ENCODE measurements at places on chromosomes 13 and 19. TPM values are rescaled to one million over a fixed set of nuclear protein-coding genes. Genes with fewer than 3 reads are reported as not detected.

The SPATA13 gene
- polyA plus RNA-seq = 65.6 TPM

The LILRA1 gene
- 0.47 TPM for polyA plus RNA-seq

The LYPD3 gene
- polyA plus RNA-seq = 1.3 TPM

The ZNF536 gene
- polyA plus RNA-seq = not detected

DNA sequence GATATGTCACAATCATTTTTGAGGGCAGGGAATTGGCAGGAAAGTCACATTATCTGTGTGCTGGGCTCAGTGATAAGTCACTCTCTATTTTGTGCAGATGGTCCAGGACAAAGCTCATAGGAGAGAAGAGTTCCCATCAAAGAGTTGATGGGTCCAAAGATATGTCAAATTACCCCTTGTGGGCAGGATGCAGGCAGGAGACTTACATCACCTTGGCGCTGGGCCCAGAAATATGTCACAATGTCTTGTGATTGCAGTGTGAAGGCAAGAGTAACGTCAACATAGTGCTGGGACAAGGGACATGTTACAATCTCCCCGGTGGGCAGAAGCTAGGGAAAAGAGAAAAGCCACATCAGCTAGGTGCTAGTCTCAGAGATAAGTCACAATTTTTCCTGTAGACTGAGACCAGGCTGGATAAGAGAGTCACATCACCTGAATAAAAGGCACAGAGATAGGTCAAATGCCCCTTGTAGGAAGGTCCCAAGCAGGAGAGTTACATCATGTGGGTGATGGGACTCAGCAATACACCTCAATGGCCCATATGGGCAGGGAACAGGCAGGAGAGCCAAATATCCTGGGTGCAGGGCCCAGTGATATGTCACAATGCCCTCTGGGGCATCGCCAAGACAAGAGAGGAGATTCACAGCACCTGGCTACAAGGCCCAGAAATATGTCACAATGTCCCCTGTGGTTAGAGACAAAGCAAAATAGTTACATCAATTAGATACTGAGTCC, 47.9 kb downstream of the ZNF99 start:
- no peaks in the 10 kb centered on the region for H3K27me3 ChIP-seq
- no peak overlapping the region for H3K27ac ChIP-seq
- DNase-seq = no peak
- H3K36me3 ChIP-seq = peaks cover 3% of the 10 kb centered on the region
- H3K4me3 ChIP-seq = no peak overlapping the region
- H3K4me1 ChIP-seq = no peaks in the 10 kb centered on the region

DNA sequence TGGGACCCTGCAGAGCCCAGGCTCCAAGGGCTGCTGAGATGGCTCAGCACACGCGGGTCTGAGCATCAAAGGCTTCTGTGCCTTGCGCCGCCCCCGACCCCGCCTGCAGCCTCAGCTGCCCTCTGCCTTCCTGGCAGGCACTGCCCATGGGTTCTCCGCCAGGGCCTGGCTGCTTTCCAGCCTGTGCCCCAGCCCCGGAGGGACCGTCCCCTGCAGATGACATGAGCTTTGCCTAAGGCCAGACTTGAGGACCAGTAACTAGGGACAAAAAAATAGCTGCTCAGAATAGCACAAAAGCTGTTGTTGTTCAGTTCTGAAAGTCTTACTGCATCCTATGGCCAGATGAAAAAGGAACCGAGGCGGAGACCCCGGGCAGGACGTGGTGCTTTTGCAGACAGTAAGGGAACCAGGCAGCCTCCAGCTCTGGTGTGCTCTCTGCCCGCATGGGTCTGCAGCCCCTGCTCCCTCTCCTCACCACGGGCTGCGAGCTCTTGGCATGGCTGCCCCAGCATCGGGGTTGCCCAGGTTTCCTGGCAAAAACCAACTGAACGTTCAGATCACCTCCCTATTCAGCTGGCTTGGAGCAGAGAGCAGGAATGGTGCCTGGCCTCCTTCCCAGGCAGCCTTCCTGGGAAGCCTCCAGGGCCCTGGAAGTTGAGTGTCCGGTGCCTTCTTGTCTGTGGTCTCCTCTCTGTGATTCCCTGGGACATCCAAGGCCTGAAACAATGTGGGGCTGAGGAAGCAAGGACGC, 12.5 kb upstream of the CFAP97D2 start:
- peaks cover 20% of the 10 kb centered on the region for H3K4me1 ChIP-seq
- H3K36me3 ChIP-seq = no peaks in the 10 kb centered on the region

- DNase-seq = no peak
- no peak overlapping the region for H3K4me3 ChIP-seq
- H3K36me3 ChIP-seq = peaks cover 4% of the 10 kb centered on the region
- no peak overlapping the region for H3K27ac ChIP-seq
Observed at GRCh38 chr13:51769455-51770127, 34.4 kb downstream of the DHRS12 start.

DNA sequence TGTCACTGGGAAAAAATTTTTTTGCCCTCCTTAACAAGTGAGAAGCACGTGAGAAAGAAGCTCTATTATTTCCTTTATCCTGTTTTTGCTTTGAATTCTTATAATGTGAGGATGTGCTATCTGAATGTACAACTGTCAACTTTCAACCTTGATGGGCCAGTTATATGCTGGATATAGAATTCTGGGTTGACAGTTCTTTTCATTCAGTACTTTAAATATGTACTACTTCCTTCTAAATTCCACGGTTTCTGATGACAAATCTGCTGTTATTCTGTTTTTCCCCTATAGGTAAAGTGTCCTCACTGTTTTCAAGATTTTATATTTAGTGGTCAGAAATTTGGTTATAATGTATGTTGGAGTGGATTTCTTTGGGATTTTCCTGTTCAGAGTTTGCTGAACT, 29.9 kb downstream of the ZDHHC20 start:
- H3K27me3 ChIP-seq = no peaks in the 10 kb centered on the region
- peak overlapping the region; percentile 45 for H3K27ac ChIP-seq
- H3K4me1 ChIP-seq = peaks cover 41% of the 10 kb centered on the region
- H3K36me3 ChIP-seq = peaks cover 22% of the 10 kb centered on the region
- H3K4me3 ChIP-seq = no peak overlapping the region
